Astrocyte of the spinal cord (primary cell): ENCODE measurements at places on chromosomes 6 and 20.

- no peak for DNase-seq
Observed at GRCh38 chr6:145816392-145816791, 1.8 kb upstream of the FBXO30 start.

DNA sequence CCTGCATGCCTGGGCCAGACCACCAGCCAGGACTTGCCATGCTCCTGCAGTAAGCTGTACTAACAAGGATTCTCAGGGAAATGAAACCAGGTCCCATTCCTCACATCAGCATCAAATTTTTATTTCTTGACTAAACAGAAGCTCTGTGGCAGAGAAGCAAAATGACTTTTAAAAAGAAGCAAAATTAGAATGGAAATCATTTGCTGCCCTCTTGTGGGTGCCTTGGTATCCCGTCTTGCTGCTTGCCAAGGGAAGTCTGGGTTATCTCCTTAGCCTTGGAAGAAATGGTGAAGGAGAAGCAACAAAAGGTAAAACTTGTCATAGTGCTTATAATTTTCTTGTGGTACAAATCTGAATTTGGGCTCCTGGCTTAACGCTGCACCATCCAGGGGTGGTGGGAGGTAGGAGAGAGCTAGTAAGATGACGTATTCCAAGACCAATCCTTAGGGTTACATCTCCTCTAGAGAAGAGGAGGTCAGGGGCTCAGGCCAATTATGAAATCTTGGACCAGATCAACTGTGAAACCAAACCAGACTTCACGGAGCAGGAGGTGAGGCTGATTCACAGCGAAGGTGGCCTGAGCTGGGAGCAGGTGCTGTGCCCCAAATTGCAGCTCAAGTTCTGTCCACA is 107.5 kb downstream of the FAXC start:
- DNase-seq = peak; percentile 45

- no peak for DNase-seq
Observed at GRCh38 chr20:49868964-49869363, 46.4 kb downstream of the SPATA2 start.

DNA sequence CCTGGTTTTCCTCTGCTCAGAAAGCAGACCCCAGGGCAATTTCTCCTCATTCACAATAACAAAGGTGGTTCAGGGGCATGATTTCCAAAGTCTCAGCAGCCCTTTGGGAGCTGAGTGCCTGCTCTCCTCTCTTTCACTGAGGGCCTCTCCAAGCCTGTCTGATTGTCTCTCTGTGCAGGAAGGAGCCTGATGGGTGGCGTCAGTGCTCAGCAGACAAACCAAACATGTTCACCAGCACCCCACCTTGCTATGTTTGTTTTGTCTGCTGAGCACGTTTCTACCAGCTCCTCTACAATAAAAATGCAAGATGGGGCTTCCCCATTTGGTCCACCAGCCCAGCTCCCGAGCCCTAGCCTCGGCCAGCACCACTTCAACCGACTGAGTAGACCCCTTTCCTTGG is 25.4 kb upstream of the TCP11 start:
- DNase-seq = no peak

GRCh38 chr6:87944541-87944954 is 103.1 kb upstream of the SPACA1 start:
- peak; percentile 36 for DNase-seq

DNA sequence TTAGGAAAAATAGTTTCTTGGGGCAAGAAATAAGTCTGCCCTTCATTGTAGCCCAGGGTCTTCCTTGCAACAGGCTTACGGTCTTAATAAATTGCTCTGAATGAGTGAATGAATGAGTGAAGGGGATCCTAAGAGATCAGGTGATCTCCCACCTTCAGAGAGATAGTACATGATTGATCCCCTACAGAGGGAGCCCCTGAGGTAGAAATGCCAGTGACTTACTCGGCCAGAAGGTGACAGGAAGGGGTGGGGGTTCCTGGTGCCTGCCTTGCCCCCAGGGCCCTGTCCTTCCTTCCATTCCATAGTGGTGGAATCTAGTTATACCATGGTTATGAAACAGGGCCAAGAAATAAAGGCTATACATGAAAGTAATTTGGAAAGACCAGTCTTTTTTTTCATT is 215.3 kb upstream of the SSTR4 start:
- no peak for DNase-seq
